NCI-H1417 (cell line): ENCODE measurements at places on chromosomes 12 and 14.
A peak's percentile ranks its signal among the peaks of the same experiment; 100 is the strongest.

GRCh38 chr12:67410246-67410645 is 141.1 kb downstream of the CAND1 start:
- no peak for DNase-seq

DNA sequence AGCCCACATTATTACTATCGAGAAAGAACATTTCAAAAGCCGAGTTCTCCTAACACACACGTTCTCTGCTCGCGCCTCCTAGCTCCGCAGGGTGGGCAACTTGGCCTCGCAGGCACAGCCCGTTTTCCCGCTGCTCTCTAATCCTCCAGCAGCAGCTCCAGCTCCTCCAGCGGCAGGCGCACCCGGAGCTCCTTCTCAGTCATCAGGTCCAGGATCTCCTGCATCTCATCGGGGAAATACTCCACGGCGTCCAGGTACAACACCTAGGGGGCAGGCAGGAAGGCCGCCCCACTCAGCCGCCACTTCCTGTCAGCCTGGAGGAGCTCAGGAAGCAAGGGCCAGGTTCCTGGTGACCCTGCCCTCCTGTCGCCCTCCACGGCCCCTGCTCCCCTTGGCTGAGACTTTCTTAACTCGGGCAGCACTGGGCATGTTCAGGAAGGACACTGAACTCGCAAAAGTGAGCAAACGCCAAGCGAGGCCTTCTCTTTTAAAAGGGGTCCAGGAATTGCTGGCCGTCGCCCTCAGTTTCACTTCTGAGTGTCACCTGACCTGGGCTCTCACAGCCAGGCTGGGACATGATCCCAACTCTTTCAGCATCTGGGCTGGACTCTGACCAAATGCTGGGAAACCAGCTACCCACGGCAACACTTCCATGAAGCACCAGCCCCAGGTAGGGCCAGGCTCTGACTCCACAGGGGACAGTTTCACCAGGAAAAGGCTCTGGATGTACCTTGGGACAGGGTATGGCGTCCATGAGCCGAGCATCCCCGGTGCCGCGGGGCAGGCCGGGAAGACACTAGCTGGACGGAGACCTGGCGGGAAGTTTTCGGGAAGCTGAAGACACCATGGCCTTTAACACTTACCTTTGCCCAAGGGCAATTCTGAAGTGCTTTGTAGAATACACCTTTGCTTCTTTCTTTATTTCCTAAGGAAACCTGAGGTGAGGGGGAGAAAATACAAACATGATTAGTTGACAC is 22.1 kb downstream of the PSMC1 start:
- no peak for DNase-seq

GRCh38 chr12:128671528-128672042 is 152.2 kb downstream of the SLC15A4 start:
- DNase-seq, result no peak

- DNase-seq, result peak; percentile 65
Observed at GRCh38 chr14:85533023-85533860, 3.3 kb downstream of the FLRT2 start.

DNA sequence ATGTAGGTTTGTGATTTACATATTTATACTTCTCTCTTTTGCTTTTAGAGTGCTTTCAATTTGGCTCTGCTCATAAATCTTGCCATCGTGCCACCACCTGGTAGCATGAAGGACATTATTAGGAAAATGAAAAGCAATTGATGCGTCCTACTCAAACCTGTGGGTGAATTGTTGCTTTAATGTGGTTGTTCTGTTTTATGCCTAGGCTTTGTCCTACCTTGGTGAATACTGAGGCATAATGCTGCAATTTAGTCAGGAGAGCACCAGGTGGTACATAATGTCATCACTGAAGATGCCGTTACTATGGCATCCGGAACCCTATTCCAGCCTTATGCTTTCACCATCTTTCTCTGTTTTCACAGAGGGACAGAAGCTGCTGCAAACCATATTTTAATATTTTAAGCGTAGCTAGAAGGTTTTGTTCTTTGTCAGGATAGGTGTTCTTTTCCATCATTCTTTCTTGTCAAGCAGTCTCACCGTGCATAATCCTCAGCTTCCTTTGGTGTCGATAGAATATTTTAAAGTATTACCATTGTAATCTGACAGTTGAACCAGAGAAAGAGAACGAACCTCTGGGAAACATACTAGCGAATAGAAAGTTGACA is 68.5 kb upstream of the PKP2 start:
- DNase-seq, result peak; percentile 75

GRCh38 chr14:24662753-24663152 is 28.8 kb upstream of the GZMB start:
- DNase-seq, result no peak

GRCh38 chr12:12899530-12900380 is 8.4 kb downstream of the GPRC5A start:
- DNase-seq, result no peak

DNA sequence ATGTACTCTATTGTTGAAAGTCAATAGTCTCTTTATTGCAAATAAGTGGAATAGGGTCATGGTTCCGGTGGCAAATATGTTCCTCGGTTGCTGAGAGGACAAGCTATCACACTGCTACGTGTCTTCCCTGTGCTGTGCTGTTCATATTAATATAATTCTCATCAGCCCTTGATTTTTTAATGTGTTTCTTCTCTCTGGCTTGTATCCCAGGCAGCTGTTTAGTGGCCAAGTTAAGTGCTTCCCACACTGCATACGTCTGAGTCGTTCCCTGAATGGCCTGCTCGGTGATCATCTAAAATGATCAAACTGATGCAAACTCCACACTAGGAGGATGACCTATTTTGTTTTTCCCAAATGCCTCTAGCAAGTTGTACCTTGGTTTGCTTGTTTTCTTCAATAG is 186.4 kb downstream of the ANO6 start:
- no peak for DNase-seq

DNA sequence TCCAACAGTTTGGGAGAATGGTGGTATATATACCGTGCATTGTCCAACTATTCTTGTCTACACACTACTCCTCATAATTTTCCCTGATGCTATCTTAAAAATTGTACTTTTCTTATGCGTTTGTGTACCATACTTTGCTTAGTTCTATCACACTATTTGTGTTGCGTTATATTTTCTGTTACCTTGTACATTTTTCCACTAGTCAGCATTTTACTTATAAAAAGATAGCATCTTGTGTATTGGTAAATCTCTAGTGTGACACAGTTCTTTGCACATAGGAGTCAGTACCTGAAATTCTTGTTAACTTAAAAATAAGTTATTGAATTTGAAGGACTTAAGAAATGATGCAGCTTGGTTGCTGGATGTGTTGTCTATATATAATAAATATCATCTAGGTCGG is 201.8 kb upstream of the LMO3 start:
- DNase-seq, result no peak

DNA sequence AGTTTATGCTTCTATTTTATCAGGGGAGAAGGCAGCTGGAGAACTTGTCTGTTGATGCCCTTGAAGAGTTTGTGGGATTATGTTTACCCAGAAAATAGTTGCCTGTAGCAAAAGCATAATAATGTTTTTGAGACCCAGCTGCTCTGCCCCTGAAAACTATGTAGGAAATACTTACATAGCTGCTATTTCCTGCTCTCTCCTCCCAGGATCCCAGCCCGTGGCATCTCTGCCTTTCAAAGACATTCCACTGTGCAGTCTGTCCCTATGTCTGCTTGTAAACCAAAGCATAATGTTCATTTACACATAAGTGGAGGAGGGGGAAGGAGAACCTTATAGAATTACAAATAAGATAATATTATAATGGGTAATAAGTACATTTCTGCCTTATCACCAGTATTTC is 198.7 kb downstream of the SYT1 start:
- no peak for DNase-seq

DNA sequence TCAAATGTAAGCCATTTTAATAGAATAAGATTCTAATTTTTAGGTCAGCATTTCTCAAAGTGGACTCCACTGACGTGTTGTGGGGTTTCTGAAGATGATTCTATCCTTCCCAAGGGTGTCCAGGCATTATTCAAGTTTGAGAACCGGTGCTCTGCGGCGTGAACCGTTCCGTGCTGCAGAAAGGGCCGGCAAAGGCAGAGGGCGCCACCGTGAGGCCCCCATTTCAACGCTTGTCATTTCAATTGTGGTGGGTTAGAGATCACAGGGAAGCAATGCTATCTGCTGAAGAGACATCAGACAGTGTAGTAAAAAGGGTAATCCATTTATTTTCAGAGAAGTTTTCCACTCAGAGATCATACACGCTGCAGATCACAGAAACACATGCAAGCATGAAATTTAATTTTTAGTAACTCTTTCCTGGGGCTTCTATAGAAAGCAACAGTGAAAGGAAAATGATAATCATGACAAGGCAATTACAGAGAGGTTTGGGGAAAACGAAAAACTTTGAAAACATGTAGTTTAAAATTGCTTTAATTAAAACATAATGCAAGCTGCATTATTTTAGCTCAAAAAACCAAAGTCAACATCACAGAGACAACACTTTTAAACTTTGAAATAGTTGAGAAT is 201.7 kb downstream of the EXOC5 start:
- DNase-seq, result no peak

DNA sequence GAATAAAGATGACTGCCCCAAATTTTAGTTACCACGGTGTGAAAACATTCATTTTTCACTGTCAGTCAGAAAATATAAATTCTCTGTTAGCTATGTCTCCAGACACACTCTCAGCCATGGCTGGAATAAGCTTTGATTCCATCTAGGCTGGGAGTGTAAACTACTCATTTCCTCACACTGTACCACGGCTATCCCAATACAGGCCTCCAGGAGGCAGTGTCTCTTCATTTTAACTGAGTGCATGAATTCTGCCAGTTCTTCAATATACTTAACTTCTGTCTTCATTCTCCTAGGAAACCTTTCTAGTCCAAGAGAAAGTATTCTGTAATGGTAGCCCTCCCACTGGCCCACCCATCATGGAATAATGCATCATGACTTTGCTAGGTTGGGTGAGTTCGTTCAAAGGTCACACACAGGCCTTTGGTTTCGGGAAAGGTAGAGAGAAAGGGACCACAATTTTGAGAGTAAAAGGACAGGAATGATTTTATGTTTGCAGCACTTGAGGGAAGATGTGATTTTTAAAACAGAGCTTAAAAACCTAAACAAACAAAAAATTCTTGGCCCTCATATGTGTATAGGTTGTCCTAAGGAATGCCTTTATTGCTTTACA is 381.1 kb downstream of the SEC23A start:
- DNase-seq, result peak; percentile 35

GRCh38 chr12:113069751-113070116 is 13.2 kb downstream of the DTX1 start:
- no peak for DNase-seq

DNA sequence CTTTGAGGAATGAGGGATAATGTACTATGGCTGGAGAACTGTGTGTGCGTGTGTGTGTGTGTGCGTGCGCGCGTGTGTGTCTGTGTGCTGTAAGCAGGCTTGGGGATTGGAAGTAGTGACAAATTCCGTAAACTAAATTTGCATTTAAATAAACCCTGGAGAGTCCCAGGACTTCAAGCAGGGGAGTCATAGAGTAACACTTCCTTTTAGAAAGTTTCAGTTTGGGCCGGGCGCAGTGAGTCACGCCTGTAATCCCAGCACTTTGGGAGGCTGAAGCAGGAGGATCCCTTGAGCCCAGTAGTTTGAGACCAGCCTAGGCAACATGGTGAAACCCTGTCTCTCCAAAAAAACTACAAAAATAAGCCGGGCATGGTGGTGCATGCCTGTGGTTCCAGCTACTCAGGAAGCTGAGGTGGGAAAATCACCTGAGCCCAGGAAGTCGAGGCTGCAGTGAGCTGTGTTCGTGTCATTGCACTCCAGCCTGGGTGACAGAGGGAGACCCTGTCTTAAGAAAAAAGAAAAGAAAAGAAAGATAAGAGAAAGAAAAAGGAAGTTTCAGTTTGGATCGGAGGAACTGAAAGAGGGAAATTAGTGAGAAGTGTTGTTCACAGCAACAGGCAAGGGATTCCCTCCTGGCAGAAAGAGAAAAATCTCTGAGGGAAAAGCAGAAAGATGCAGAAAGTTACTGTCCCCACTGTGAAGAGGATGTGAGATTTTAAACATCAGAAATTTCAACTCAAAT is 222.7 kb upstream of the SOX5 start:
- no peak for DNase-seq

DNA sequence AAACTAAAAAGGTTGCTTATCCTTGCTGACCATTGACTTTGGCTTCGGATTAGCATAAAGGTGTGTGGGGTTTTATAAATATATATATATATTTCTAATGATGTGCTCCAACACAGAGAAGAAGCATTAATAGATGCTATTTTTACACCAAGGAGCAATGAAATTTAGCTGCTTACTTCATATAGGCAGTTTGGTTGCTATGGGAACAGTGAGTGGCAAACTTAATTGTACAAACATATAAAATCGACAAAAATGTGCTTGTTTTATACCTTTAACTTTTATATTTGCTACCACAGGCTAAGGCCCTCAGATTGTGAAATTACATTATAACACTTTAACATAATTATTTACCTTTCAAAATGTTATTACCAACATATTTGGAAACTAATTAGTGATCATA is 303.4 kb downstream of the SEC23A start:
- DNase-seq, result no peak

- DNase-seq, result no peak
Observed at GRCh38 chr12:113252494-113252893, 31.2 kb downstream of the TPCN1 start.

DNA sequence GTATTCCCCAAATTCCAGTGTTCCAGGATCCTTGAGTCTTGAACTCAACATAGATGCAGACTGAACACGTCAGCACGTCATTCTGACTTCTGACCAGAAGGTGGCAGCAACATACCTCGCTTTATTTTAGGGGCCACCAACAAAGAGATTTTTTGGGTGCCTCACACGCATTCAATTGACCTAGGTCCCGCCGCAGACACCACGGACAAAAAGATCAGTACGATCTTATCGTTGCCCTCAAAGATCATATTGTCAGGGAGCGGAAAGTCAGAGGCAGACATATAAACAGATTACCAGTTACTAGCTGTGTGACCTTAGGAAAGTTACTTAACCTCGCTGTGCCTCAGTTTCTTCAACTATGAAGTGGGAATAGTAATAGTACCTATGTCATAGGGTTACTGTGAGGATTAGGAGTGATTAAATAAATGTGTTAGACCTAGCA is 6.5 kb upstream of the PRPH start:
- DNase-seq, result peak; percentile 83

- peak; percentile 74 for DNase-seq
Observed at GRCh38 chr14:70282666-70283065, 76.8 kb downstream of the COX16 start.

- peak; percentile 15 for DNase-seq
Observed at GRCh38 chr14:21868442-21869046, 194.9 kb upstream of the OR4E1 start.

DNA sequence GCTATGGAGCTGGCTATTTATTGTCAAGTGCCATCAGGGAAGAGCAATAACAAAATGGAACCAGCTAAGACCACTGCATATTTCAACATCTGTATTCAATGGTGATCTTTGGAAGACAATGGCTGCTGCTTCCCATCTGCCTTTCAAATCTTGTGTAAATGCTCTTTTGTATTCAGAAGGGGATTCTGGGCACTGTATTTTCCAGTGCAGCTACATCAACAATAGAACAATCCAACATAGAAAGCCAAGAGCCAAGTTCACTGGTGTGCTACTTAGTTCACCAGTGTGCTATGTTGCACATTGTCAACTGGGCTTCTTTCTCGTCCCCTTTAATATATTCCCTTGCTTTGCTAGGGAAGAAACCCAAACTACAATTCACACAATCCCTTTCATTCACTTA is 128.8 kb upstream of the OR4E1 start:
- no peak for DNase-seq

- no peak for DNase-seq
Observed at GRCh38 chr14:100075681-100076080, 10.5 kb downstream of the EVL start.

GRCh38 chr12:119528241-119528640 is 65.3 kb upstream of the TMEM233 start:
- DNase-seq, result no peak

- no peak for DNase-seq
Observed at GRCh38 chr12:49705479-49706134, 1.6 kb downstream of the FMNL3 start.

GRCh38 chr14:51652168-51653078 is 713 bp downstream of the FRMD6 start:
- no peak for DNase-seq
